Activated CD4-positive, alpha-beta memory T cell treated with anti-CD3 and anti-CD28 coated beads for 36 hours (primary cell): ENCODE measurements at places on chromosomes 13 and 19.

DNA sequence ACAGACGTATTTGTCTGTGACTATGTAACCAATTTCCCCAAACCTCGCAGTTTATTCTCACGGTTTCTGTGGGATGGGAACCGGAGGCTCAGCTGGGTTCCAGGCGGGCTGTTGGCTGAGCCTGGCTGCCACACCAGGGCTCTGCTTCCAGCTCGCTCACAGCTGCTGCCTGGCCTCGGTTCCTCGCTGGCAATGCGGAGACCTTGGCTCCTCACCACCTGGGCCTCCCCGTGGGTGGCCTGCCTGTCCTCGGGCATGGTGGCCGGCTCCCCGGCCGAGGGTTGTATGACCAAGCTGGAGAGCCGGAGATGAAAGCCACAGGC is 218.9 kb upstream of the MAB21L1 start:
- DNase-seq: no peak
- no peaks in the 10 kb centered on the region for H3K4me1 ChIP-seq
- no peak overlapping the region for H3K27ac ChIP-seq
- H3K4me3 ChIP-seq: no peak overlapping the region
- peaks cover 4% of the 10 kb centered on the region for H3K27me3 ChIP-seq

DNA sequence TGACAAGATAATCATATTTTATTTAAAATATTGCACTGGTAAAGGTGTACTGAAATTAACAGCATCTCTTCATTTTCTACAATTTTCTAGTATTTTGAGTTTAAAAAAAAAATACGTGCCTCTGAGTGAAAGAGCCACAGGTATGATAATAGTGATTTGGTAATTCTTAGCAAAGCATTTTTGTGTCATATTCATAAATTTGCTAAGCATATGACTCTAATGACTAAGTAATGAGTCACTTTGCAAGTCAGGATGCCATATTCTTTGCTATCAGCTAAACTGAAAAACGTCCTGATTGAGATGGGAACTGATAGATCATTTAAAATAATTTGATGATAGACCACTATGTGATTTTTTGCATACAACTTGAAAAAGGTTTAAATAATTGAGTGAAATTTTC is 136.1 kb upstream of the IRS2 start:
- H3K27ac ChIP-seq: no peak overlapping the region
- no peaks in the 10 kb centered on the region for H3K4me1 ChIP-seq
- no peak overlapping the region for H3K4me3 ChIP-seq
- no peaks in the 10 kb centered on the region for H3K36me3 ChIP-seq
- no peak for DNase-seq

GRCh38 chr19:54790711-54791110 is 12.7 kb upstream of the KIR2DL4 start:
- H3K4me3 ChIP-seq: no peak overlapping the region
- H3K27ac ChIP-seq: no peak overlapping the region
- H3K36me3 ChIP-seq: no peaks in the 10 kb centered on the region
- DNase-seq: no peak
- peaks cover 11% of the 10 kb centered on the region for H3K4me1 ChIP-seq

GRCh38 chr13:113454936-113455335 is 1.6 kb upstream of the ADPRHL1 start:
- H3K27me3 ChIP-seq: no peaks in the 10 kb centered on the region
- peaks cover 18% of the 10 kb centered on the region for H3K36me3 ChIP-seq
- no peak for DNase-seq
- no peaks in the 10 kb centered on the region for H3K4me1 ChIP-seq

DNA sequence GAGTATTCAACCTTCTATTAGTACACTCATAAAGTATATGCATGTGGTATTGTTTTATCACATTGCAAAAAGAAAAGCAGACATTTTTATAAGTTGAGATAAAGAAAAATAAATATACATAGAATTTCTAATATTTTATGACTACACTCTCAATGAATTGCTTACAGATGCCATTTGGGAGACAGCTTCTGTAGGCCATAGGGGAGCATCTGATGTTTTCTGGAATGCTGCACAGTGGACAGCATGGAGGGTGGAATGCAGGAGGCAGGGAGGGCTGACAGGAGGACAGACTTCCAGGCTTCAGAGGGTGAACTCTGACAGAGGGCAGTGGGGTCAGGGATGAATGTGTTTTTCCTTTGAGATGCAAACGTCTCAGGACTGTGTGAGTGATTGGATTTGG is 45.8 kb downstream of the MIPEP start:
- no peaks in the 10 kb centered on the region for H3K27me3 ChIP-seq
- no peak overlapping the region for H3K4me3 ChIP-seq
- H3K4me1 ChIP-seq: peaks cover 4% of the 10 kb centered on the region
- H3K36me3 ChIP-seq: peaks cover 5% of the 10 kb centered on the region
- no peak for DNase-seq

DNA sequence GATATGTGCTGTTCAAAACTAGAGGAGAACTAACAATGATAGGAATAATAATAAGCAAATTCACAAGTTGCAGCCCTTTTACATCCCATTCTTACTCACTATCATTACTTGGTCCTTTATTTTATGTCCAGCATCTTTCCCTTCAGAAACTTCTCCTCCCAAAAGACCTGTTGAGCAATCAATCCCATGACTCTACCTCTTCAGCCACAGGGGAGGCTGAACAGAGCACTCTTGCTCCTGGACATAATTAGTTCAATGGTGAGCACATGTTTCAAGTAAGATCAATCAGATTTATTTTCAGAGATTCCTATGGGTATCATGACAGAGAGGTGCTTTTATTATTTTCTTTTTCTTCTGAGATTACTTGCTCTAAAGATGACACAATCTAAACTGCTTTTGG is 260.0 kb downstream of the COG6 start:
- no peak overlapping the region for H3K4me3 ChIP-seq
- no peak for DNase-seq
- peaks cover 6% of the 10 kb centered on the region for H3K4me1 ChIP-seq
- H3K27me3 ChIP-seq: peaks cover 6% of the 10 kb centered on the region
- H3K27ac ChIP-seq: no peak overlapping the region

DNA sequence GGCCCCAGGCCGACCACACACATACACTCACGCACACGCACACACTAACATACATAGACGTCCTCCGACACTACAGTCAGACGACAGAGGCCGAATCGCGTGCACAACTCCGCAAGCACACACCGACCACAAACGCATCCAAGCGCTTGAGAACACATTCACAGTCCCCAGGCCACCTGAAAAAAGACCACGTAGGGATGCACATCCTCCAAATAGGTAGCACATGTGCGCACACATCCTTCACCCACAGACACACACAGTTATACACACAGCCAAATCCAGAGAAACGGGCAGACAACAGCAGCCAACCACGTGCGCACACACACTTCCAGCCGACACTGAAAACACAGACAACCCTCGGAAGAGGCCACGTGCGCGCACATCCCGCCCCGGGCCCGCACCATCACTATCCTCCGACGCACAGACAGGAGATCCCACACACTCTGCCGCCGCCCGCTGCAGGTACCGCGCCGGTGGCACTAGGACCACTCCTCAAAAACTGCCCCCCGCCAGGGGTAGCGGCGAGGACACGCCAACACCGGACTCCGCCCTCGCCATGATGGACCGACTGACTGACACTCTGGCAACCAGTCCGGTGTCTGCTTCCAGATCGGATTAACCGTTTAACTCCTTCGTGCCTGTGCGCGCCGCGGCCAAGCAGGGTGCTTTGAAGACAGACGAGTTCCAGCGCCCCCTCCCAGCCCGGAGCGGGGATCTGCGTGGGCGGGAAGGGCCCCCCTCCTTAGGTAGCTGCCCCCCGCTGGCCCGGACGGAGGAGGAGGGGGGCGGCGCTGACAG is 493 bp upstream of the PDE4A start:
- peaks cover 59% of the 10 kb centered on the region for H3K4me1 ChIP-seq
- H3K27me3 ChIP-seq: peaks cover 49% of the 10 kb centered on the region
